ENCODE measurements at places on chromosomes 6 and 20.

DNA sequence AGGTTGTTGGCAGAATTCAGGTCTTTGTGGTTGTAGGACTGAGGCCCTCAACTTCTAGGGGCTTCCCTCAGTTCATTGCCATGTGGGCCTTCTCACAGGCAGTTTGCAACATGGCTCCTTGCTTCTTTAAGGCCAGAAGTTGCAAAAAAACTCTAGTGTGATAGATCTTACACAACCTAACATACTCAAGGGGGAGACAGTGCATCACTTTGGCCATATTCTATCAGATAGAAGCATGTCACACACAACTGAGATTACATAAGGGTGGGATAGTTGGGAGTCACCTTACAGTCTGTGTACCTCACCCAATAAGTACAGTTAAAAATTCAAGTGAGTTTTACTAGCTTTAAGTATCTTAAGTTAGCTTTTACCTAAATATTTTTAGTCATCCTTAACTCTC lies 1.6 kb downstream of the SIRPD start:
- DNase-seq = peak; percentile 15

GRCh38 chr6:6734479-6735465 lies 146.3 kb downstream of the LY86 start:
- DNase-seq = no peak

GRCh38 chr6:113649276-113649675 lies 207.9 kb upstream of the MARCKS start:
- no peak for DNase-seq

- DNase-seq = peak; percentile 14
Measured at GRCh38 chr6:41894366-41895299, 542 bp downstream of the USP49 start.

DNA sequence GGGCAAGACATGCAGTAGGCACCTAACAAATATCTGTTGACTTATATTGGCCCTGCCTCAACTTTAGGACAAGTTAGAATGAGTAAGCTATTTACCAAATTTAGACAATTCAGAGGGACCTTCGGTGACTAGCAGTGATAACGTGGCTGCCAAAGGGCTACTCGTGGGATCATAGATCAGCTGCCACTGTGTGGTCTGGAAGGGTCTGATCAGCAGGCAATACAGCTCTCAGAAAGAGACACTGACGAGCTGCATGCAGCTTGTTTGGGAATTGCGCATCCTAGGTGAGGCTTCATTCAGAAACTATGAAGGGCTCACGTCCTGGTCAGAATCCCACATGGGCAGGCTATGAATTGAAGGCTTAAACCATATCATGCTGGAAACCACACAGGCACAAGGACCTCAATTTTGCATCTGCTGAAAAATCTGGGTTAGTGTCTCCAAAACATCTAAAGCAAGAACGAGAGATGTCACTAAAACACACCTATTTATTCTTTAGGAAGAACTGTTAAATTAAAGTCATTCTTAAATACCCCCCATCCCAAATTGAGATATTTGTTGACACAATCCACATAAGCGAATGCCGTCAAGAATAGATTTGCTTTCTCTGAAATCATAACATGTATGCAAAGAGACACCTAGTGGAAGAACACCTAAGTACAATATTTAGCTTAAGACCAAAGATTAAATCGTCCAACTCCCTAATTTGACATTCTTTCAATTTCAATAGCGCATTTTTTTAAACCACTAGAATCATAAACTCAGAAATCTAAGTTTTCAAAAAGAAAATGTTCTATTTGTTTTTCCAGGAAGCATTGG lies 79.6 kb downstream of the IPCEF1 start:
- peak; percentile 42 for DNase-seq

DNA sequence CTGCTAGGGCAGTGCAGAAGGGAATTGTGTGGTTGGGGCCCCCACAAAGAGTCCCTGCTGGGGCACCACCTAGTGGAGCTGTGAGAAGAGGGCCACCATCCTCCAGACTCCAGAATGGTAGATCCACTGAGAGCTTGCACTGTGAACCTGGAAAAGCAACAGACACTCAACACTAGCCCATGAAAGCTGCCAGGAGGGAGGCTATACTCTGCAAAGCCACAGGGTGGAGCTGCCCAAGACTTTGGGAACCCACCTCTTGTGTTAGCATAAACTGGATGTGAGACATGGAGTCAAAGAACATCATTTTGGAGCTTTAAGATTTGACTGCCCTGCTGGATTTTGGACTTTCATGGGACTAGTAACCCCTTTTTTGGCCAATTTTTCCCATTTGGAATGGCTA lies 328.4 kb upstream of the KHDRBS2 start:
- DNase-seq = no peak

GRCh38 chr6:42696526-42697267 lies 25.7 kb downstream of the PRPH2 start:
- no peak for DNase-seq

- no peak for DNase-seq
Measured at GRCh38 chr6:162621246-162621645, 106.3 kb downstream of the PRKN start.
